ENCODE measurements at places on chromosomes 7 and 10.
A peak's percentile ranks its signal among the peaks of the same experiment; 100 is the strongest.

DNA sequence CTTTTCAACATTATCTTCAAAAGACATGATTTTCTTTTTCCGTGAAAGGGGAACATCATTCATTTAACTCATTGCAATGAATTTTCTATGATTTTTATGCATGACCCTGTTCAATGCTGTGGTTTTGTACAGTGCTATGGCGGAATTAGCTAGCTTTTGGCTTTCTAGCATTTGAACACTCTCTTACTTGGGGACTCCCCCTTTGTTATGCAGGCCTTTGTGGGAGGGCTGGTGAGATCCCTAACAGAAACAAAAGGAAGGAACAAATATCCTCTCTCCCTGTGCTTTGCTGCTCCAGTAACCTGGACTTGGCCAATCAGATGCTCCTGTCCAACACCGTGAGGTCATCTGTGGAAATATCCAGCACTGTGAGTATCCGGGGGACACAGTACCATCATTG lies 353.4 kb upstream of the FZD8 start:
- no peaks in the 10 kb centered on the region for H3K36me3 ChIP-seq
- H3K4me1 ChIP-seq: no peaks in the 10 kb centered on the region
- no peak overlapping the region for H3K4me3 ChIP-seq
- no peak overlapping the region for H3K27ac ChIP-seq
- no peak for DNase-seq
- H3K27me3 ChIP-seq: no peaks in the 10 kb centered on the region

- H3K36me3 ChIP-seq: no peaks in the 10 kb centered on the region
- H3K27ac ChIP-seq: no peak overlapping the region
- no peaks in the 10 kb centered on the region for H3K4me1 ChIP-seq
- no peaks in the 10 kb centered on the region for H3K27me3 ChIP-seq
- H3K4me3 ChIP-seq: no peak overlapping the region
Observed at GRCh38 chr7:132964876-132965275, 117.0 kb downstream of the CHCHD3 start.

GRCh38 chr10:5530846-5531557 lies 6.2 kb downstream of the CALML3 start:
- no peak overlapping the region for H3K27ac ChIP-seq
- H3K36me3 ChIP-seq: no peaks in the 10 kb centered on the region
- H3K27me3 ChIP-seq: no peaks in the 10 kb centered on the region
- no peak overlapping the region for H3K4me3 ChIP-seq
- no peak for DNase-seq

GRCh38 chr7:74653686-74654181 lies 3.8 kb upstream of the GTF2I start:
- no peak overlapping the region for H3K27ac ChIP-seq
- H3K4me1 ChIP-seq: peaks cover 31% of the 10 kb centered on the region
- DNase-seq: no peak
- H3K27me3 ChIP-seq: no peaks in the 10 kb centered on the region
- no peaks in the 10 kb centered on the region for H3K36me3 ChIP-seq

- no peak for DNase-seq
- H3K27me3 ChIP-seq: no peaks in the 10 kb centered on the region
- no peak overlapping the region for H3K27ac ChIP-seq
- no peak overlapping the region for H3K4me3 ChIP-seq
- H3K36me3 ChIP-seq: no peaks in the 10 kb centered on the region
Observed at GRCh38 chr10:95544783-95545500, 16.2 kb downstream of the SORBS1 start.

- no peak overlapping the region for H3K4me3 ChIP-seq
- peaks cover 8% of the 10 kb centered on the region for H3K4me1 ChIP-seq
- no peak overlapping the region for H3K27ac ChIP-seq
- H3K36me3 ChIP-seq: no peaks in the 10 kb centered on the region
- no peaks in the 10 kb centered on the region for H3K27me3 ChIP-seq
Observed at GRCh38 chr7:957418-958220, 3.1 kb upstream of the ADAP1 start.

DNA sequence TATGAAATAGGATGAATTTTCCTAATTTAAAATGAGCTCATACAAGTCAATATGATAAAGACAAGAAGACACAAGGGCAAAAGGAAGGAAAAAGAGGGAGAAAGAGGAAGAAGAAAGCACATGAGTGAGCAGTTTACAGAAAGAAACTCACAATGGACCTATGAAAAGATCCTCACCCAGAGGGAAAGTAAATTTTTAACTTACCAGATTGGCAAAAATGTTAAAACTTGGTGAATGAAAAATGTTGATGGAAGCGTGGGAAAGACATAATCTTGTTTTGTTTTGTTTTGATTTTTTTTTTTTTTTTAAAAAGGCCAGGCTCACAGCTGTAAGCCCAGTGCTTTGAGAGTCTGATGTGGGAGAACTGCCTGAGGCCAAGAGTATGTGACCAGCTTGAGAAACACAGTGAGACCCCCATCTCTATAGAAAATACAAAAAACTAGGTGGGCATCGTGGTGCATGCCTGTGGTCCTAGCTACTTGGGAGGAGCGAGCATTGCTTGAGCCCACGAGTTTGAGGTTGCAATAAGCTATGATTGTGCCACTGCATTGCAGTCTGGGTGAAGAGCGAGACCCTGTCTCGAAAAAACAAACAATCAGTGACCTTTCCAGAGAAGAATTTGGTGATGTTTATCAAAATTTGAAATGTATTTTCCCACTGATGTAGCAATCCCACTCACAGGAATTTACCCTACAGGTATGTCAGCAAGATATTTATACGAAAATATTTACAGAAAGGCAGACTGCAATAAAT lies 152.9 kb upstream of the ASAH2 start:
- no peak overlapping the region for H3K27ac ChIP-seq
- peaks cover 8% of the 10 kb centered on the region for H3K36me3 ChIP-seq
- no peak for DNase-seq

DNA sequence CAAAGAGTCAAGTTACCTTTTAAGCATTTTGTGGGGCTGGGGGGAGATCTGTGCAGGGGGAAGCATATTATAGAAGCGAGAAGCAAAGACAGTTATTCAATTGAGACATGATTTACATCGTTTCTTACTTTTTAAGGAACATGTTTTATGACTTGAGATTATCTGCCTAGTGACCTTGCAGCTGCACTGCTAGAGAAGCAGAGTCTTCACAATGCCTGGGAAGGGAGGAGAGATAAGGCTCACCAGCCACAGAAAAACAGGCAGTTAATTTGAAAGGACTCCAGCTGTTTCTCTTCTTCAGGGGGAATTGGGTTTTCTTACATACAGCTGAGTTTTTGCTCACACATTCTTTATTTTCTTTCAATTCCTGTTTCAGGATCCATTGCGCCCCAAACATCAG lies 31.0 kb downstream of the PHYH start:
- no peaks in the 10 kb centered on the region for H3K4me1 ChIP-seq
- H3K4me3 ChIP-seq: no peak overlapping the region

- H3K4me3 ChIP-seq: no peak overlapping the region
- no peaks in the 10 kb centered on the region for H3K27me3 ChIP-seq
- H3K4me1 ChIP-seq: no peaks in the 10 kb centered on the region
- DNase-seq: no peak
- no peaks in the 10 kb centered on the region for H3K36me3 ChIP-seq
- no peak overlapping the region for H3K27ac ChIP-seq
Observed at GRCh38 chr10:123309731-123310130, 155.5 kb downstream of the BUB3 start.

DNA sequence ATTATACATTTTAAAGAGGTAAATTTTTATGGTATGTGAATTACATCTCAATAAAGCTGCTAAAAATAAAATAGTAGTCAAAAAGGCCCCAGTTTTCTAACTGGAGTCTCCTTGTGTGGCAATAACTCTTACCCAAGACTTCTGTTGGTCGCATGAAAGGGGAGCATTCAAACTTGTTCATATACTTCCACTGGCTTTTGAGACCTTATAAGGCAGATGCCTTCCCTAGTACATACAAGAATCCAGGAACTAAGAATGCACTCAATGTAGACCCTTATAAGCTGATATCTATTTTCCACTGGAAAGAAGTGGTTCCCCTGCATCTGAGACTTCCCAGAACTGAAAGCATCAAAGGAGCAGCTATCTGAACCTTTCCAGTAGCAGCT lies 13.0 kb downstream of the BCAP29 start:
- no peak overlapping the region for H3K27ac ChIP-seq
- no peaks in the 10 kb centered on the region for H3K4me1 ChIP-seq
- H3K36me3 ChIP-seq: peaks cover 8% of the 10 kb centered on the region

DNA sequence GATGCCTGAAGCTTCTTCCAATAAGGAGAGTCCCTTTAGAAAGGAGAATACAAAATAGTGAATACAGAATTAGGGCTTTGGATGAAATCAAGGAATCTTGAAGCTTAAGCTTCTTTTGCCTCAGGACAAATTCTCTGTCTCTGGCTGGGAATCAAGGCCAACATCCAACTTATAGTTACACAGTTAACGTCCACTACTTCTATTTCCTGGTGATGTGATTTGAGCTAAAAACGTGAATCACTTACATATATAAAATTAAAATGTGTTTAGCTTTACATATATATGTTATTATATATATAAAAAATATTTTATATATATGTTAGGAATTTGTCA lies 11.4 kb upstream of the INPP5F start:
- no peaks in the 10 kb centered on the region for H3K4me1 ChIP-seq
- H3K27ac ChIP-seq: no peak overlapping the region
- no peaks in the 10 kb centered on the region for H3K27me3 ChIP-seq
- no peaks in the 10 kb centered on the region for H3K36me3 ChIP-seq

DNA sequence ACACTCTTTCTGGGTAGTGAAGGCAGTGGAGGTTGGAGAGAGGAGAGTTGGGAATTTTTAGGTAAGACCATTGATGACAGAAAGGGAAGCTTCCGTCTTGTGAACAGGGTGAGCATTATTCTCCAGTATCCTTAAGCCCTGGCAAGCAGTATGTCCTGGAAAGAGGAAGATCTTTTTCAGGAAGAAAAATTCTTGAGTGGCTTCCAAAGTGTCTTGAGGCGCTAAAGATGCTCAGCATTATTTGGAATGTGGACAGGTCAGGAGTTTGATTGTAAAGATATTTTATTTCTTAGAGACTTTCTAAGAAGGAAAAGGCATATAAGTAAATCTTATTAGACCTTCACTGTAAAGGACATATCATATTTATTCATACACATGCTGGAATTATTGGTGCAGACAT lies 54.3 kb downstream of the ABCC2 start:
- no peaks in the 10 kb centered on the region for H3K4me1 ChIP-seq
- no peak for DNase-seq
- no peak overlapping the region for H3K27ac ChIP-seq

DNA sequence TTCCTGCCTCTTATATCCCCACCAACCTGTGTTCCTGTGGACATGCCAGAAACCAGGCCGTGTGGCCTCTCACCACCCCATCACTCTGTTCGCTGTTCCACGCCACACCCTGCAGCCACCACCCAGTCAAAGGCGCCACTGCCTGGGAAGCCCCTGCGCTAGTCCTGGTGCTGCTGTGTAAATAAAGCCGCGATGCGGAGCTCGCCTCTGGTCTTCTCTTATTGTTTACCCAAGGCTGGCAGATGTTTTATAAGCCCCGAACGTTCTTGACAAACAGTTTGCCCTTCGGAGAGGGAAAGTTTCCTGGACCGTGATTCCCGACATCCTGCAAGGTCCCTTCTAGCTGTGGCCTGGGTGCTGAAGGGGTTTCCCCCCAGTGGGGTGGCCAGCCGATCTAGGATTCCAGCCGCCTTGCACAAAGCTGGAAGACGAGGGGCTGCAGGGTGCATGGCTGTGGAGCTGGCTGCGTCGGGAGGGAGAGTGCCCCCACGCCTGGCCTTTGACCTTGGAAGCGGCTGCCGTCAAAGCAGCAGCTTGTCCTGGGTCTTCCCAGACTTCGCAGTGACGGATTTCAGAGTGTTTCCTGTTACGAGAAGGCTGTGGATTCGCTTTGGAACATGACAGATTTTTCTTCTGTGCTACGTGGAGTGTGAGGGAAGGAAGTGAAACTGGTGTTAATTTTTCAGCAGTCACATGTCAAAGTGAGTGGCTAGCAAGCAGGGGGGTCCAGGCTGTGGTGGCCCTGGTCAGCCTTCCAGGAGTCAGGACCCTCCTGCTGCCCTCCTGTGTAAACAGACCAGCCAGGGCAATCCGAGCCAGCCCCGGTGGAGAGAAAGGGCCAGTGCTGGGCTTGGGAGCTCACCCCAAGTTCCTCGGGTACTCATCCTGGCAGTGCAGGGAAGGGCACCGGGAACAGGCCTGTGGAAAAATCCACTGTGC lies 61.6 kb downstream of the LHPP start:
- no peak overlapping the region for H3K4me3 ChIP-seq
- no peaks in the 10 kb centered on the region for H3K4me1 ChIP-seq
- DNase-seq: no peak
- H3K27ac ChIP-seq: no peak overlapping the region
- H3K36me3 ChIP-seq: no peaks in the 10 kb centered on the region
- H3K27me3 ChIP-seq: no peaks in the 10 kb centered on the region

- H3K36me3 ChIP-seq: peaks cover 9% of the 10 kb centered on the region
- no peaks in the 10 kb centered on the region for H3K4me1 ChIP-seq
- H3K27me3 ChIP-seq: no peaks in the 10 kb centered on the region
- no peak overlapping the region for H3K27ac ChIP-seq
- DNase-seq: no peak
Observed at GRCh38 chr7:2729031-2729892, 41.3 kb downstream of the AMZ1 start.

- no peaks in the 10 kb centered on the region for H3K4me1 ChIP-seq
- H3K27me3 ChIP-seq: no peaks in the 10 kb centered on the region
- no peak overlapping the region for H3K4me3 ChIP-seq
- no peaks in the 10 kb centered on the region for H3K36me3 ChIP-seq
Observed at GRCh38 chr7:80498481-80499349, 13.1 kb downstream of the GNAT3 start.

GRCh38 chr7:2040201-2040892 lies 192.4 kb downstream of the MAD1L1 start:
- no peaks in the 10 kb centered on the region for H3K36me3 ChIP-seq
- peaks cover 34% of the 10 kb centered on the region for H3K4me1 ChIP-seq
- no peak for DNase-seq
- no peaks in the 10 kb centered on the region for H3K27me3 ChIP-seq
- H3K27ac ChIP-seq: no peak overlapping the region
- no peak overlapping the region for H3K4me3 ChIP-seq

DNA sequence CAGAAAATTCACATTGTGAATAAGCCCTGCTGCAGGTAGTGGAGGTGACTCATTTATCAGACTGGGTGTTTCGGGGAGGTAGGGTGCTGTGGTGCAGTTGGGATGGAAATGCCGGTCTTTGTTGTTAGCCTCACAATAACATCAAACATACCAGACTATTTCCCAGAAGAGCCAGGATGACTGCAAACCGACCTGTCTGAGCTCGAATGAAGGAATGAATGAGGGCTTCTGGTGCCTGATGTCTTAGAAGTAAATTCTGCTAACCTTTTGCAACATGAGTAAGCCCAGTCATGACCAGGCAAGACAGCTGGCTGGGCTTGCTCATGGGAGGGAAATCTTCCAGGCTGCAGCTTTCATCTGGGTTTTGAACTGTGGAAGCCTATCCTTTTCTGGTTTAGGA lies 2.4 kb upstream of the VDAC2 start:
- no peaks in the 10 kb centered on the region for H3K27me3 ChIP-seq
- no peak for DNase-seq
- H3K4me1 ChIP-seq: peaks cover 25% of the 10 kb centered on the region
- H3K4me3 ChIP-seq: no peak overlapping the region
- peak overlapping the region; percentile 18 for H3K27ac ChIP-seq
- H3K36me3 ChIP-seq: peaks cover 8% of the 10 kb centered on the region

GRCh38 chr10:34185998-34186397 lies 629.1 kb downstream of the PARD3 start:
- H3K4me3 ChIP-seq: no peak overlapping the region
- no peaks in the 10 kb centered on the region for H3K4me1 ChIP-seq
- no peaks in the 10 kb centered on the region for H3K36me3 ChIP-seq
- H3K27ac ChIP-seq: no peak overlapping the region
- no peaks in the 10 kb centered on the region for H3K27me3 ChIP-seq
- no peak for DNase-seq

- no peak for DNase-seq
- no peak overlapping the region for H3K27ac ChIP-seq
- H3K4me1 ChIP-seq: no peaks in the 10 kb centered on the region
- H3K4me3 ChIP-seq: no peak overlapping the region
- no peaks in the 10 kb centered on the region for H3K36me3 ChIP-seq
- H3K27me3 ChIP-seq: no peaks in the 10 kb centered on the region
Observed at GRCh38 chr7:68984306-68984705, 614.0 kb upstream of the AUTS2 start.
